ENCODE measurements at places on chromosomes 3 and 15.

DNA sequence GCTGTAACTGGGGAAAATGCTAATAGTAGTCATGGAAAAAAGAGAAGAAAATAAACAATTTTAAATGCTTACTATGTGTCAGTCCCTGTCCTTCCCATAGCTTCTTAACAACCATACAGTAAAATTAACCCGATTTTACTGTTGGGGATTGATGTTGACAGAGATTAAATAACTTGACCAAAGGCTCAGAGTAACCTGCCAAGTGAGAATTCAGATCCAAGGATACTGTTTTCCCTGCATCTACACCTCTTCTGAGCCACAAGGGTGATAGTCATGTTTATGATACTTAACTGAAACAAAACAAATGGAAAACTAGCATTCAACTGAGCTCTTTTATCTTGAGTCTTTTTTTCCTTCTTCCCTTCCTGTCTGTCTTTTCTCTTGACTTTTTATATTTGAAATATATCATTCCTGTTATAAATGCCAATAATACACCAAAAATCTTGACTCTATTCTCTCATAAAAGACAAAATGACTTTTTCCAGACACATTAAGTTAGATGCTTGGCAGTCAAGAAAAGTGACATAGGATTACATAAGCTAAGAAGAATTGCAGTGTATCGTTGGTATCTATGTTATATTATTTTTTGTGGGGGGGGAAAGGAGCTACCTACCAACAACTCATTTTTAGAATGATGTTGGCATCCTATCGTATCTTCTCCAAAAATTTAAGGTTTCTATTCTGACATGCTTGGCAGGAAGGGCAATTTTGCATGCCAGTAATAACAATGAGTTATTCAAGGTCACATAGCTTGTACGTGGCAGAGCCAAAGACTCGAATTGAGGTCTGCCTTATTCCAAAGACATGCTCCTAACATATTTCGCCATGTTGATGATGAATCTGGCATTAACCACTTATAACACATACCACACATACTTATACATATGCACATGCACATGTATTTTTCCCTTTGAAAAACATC is 306.6 kb upstream of the KCNH8 start:
- DNase-seq: no peak

- no peak for DNase-seq
These were observed 18.7 kb downstream of the KLHL18 start for GRCh38 chr3:47301456-47301855.

- no peak for DNase-seq
These were observed 26.4 kb upstream of the SCN10A start for GRCh38 chr3:38842266-38842965.

DNA sequence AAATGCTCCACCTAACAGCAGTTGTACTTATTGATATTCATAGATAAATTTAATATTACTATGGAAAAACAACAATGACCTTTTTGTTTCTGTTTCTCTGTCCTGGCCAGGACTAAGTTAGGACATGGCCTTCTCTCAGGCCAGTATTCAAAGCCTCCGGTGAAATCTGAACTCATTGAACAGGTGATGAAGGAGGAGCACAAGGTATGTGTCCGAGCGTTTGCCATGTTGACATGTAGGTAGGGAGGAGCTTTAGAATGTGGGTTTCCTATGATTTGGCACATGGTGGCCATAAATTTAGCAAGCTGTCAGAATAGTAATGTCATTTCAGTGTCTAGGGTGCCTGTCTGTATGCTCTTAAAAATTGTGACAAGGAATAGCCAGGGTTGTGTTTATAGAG is 77.7 kb downstream of the USP13 start:
- DNase-seq: no peak
